ENCODE measurements at places on chromosomes 5 and 9.

DNA sequence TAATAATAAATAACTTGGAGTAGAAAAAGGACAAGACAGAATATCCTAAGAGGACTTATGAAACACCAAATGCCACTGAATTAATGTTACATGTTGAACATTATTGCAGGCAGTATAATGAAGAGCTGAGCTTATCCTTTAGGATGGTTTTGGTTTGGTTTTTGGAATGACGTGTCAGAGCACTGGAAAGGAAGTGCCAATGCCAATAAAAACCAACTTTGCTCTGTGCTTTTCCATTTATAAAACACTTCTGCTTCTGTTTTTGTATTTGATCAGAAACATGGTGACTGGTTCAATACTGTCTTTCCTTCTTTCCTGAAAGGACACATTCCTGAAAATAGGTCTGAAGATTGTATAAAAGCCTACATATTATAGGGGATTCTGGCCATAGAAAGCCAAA lies 4.2 kb downstream of the MEGF10 start:
- no peak for DNase-seq

- DNase-seq = no peak
These were observed 52.6 kb downstream of the GNA14 start for GRCh38 chr9:77595426-77596095.

DNA sequence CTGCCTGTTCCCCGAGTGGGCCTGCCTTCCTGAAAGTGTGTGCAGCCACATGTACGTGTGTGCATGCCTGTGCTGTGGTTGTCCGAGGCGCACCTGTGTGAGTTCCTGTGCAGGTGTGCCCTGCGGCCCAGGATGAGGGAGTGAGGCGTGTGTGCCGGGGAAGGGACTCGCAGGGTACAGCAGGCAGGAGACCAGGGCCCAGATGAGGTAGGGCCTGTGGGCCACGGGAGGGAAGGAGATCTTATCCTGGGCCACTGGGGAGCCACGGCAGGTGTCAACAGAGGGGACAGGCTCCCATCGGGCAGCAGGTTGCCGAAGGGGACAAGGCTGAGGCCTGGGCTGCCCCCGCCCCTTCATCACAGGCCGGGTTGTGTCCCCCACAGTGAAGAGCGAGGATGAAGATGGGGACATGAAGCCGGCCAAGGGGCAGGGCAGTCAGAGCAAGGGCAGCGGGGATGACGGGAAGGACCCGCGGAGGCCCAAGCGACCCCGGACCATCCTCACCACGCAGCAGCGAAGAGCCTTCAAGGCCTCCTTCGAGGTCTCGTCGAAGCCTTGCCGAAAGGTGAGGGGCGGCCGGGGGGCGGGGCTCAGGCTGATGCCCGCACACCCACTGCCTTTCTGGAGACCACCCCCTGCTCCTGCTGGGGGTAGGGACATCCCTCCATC lies 79.2 kb downstream of the LMX1B start:
- no peak for DNase-seq

- DNase-seq = no peak
These were observed 10.7 kb downstream of the MARCHF6 start for GRCh38 chr5:10364186-10364689.

DNA sequence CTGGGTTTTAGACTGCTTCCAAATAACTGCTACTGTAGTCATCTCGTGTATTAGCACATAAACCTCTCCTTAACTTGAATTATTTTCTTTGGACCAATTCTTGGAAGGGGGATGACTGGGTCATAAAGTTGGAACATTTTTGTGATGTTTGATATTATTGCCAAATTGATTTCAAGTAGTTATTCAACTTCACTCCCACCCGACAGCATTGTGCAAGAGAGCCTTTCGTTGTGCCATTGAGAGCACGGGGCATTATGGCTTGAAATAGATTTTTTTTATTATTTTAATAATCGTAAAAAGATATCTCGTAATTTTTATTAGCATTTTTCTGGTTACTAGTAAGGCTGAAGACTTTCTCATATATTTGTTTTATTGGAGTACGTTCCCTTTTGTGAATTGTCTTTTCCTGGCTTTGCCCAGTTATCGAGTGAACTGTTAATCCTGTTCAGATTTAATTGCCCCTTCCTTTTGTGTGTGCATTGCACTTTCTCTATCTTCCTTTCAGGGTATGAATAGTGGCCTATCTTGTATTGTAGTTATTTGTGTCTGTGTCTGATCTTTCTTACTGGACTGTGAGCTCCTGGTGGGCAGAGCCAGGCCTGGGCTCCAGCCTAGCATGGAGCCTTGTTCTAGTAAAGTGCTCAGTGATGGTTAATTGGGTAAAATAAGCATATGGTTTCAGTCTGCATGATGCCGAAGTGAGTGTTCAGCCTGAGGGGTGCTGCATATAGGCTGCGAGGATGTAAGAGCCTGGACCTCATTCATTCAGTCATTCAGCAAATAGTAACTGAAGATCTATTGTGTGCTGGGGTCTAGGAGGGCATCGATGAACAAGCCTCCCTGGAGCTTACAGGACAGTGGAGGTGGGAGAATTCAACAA lies 93.5 kb upstream of the SHB start:
- DNase-seq = no peak

- DNase-seq = no peak
These were observed 65.4 kb downstream of the PAX5 start for GRCh38 chr9:36968574-36969215.

DNA sequence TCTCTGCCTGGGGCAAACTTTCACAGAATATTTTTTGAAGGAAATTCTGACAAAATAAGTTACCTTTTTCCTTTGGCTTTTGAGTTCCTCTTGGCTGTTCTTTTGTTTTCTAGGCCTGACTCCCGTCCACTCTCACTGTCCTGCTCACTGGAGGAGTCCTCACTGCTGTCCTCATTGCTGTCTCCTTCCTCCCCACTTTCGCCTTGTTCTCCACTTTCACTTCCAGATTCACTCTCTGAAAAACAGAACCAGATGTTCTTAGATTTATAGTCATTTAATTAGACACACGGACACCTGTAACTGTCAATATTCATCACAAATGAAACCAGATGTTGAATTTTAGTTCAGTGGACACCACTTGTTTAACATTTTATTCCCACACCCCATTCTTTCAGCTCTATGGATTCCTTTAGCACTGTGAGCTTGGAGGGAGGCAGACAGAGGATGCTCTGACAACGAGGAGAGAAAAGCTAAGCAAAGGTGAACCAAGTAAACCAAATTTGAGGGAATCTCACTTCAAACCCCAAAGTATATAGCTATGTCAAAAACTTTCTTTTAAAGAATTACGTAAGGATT lies 180.7 kb downstream of the AP3B1 start:
- no peak for DNase-seq

DNA sequence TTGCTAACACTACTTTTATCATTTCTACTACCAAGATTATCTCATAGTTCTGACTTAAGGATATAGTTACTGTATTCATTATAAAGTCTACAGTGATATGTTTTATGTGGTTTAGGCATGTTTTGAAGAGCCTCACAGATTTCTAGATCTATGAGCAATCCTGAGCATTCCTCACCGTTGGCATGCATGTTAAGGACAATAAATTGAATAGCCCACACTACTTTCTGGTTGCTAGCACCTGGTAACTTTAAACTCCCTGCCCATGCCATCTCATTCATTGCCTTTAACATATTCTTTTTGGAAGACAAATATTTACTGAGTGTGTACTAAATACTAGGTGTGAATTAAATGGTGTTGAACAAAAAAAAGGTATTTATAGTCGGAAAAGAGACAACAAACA lies 868.1 kb upstream of the CDH9 start:
- no peak for DNase-seq

DNA sequence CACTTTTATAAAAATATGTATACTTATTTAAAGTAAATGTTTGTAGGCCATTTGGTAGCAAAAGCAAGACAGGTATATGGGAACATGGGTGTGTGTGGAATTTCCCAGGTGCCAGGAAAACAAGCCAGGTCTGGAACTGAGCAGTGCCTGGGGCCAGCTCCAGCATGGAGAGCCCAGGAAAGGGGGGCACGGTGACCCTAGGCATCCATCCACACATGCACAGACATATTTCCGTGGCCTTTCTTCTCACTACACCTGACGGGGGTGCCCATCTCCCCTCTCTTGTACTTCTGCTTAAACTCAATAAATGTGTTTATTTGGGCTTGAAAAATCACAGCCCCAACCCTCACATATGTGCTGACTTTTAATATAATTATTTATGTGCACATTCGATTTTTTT lies 31.2 kb upstream of the CXCL14 start:
- DNase-seq = no peak

DNA sequence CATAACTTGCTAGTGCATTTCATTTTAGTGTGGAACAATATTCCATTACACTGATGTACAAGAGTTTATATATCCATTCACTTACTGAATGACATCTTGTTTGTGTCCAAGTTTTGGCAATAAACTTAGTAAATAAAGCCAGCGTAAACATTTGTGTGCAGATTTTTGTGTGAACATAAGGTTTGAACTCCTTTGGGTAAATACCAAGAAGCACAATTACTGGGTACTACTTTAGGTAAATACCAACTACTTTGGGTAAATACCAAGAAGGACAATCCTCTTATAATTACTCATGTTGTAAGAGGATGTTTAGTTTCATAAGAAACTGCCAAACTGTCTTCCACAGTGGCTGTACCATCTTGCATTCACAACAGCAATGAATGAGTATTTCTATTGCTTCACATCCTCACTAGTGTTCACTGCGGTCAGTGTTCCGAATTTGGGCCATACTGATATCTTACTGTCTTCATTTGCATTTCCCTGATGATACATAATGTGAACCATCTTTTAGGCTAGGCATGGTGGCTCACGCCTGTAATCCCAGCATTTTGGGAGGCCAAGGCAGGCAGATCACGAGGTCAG lies 2.3 kb upstream of the SYK start:
- no peak for DNase-seq

DNA sequence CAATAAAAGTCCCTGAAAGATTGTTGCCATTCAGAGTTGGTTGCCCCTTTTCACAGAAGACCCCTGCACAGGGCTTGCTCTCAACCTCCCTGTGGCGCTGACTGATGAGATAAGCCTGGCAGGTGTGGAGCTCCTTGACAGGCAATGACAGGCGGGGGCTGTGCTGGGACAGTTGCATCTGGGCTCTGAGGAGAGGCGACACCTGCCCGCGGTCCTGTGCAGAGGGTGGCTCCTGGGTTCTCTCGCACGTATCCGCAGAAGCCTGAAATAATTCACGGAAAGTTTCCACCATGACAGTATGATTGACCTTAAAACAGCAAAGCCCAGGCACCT lies 19.8 kb upstream of the EXOC3 start:
- DNase-seq = no peak

DNA sequence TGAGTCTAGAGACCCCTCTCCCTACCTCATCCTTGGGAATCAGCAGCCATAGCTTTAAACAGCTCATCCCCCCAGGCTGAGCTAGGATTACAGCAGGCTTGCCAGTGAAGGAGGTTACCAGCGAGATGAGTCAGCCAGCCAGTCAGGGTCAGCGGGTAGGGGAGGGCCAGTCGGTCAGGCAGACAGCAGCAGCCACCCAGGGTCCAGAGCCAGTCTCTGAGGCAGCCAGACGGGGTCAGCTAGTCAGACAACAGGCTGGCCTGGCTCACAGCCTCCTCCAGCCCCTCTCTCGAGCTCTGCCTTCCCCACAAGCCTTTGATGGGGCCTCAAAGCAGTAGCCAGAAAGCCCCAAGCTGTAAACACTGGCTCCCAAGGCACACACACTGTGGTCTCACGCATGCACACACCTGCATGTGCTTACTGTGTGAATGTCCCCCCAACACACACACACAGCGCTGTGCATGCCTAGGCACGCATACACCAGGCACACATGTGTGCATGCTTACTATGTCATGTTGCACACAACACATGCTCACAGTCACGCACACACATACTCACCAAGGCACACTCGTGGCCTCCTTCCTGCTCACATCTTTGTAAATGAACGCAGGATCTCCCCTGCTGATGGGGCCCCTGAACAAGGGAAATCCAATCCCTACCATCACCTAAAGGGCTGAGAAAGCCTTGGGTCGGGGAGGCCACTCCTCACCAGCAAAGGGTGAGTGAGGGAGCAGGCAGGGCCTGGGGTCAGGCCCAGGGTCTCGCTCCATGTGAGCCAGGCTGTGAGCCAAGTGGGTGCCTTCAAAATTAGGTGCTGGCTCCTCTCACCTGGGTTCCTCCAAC lies 28.2 kb upstream of the CPLX2 start:
- DNase-seq = no peak

DNA sequence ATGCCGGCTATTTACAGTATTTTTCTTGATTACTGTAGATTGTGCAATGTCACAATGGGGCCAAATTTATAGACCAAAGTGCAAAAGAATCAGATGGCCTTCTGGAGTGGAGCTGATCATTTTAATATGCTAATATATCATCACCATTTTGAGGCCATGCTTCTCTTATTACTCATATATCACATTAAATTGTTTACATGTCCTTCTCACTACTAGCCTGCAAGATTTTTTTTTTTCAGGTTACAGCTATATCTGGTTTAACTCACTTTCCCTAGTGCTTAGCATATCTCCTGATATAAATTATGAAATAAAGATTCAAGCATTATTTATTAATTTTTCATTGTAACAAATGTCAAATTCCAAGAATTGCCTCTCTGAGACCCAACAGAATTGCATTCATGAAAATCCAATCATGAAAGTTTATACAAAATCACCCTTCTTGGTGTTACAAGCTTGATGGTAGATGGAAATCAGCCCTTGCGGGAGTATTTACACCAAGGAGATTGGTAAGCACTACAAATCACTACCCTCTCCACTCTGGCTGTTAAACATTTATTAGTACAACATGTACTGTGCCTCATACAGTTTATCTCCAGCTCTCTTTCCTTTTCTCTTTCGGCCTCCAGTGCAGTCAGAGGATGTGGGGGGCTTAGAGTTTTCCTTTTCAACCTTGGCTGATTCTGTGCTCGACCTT lies 703.9 kb downstream of the BRINP1 start:
- DNase-seq = no peak

DNA sequence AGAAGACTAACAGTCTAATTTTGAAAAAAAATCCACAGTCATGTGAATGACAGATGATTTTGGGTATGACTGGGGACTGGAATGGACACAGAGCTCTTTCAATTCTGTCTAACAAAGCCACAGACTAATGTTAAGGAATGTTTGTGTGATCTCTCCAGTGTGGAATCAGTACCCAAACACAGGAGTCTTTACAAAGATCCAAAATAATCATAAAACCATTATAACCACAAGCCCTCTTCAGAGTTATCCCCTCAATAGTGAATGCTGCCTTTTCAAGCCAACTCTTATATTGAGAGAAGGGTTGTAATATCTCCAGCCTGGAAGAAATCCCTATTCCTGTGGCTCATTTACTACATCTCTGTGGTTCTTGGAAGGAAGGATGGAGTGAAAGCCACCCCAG lies 552.0 kb upstream of the CLINT1 start:
- DNase-seq = no peak

- DNase-seq = no peak
These were observed 1264.5 kb upstream of the ACO1 start for GRCh38 chr9:31119890-31120454.

DNA sequence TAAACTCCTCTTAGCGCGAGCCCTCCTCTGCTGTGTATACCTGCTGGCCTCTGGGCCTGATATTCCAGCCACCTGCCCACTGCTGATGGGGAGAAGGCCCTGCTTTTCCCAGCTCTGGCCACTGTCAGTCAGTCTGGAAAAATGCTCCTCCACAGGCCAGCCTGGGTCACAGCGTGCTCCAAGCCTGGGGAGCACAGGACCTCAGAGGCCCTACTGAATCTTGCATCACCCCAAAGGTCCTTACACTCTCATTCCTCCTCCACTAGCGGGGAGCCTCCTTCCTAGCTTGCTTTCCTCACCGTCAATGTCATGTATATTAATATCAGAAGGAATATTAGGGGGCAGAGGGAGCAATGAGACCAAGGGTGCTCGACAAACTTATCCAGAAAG lies 73.7 kb downstream of the SHB start:
- no peak for DNase-seq

GRCh38 chr5:27494887-27495286 lies 456.5 kb upstream of the CDH9 start:
- DNase-seq = no peak

- no peak for DNase-seq
These were observed 167.9 kb upstream of the FREM1 start for GRCh38 chr9:15077946-15078729.

All from stimulated activated CD8-positive, alpha-beta memory T cell treated with anti-CD3 and anti-CD28 coated beads, Interleukin-15, amount 100 ng/mL, for 24 hours (primary cell).